ENCODE measurements at places on chromosomes 16 and 17.

- peak; percentile 32 for DNase-seq
These were observed 84.2 kb downstream of the WWOX start for GRCh38 chr16:78183437-78184237.

DNA sequence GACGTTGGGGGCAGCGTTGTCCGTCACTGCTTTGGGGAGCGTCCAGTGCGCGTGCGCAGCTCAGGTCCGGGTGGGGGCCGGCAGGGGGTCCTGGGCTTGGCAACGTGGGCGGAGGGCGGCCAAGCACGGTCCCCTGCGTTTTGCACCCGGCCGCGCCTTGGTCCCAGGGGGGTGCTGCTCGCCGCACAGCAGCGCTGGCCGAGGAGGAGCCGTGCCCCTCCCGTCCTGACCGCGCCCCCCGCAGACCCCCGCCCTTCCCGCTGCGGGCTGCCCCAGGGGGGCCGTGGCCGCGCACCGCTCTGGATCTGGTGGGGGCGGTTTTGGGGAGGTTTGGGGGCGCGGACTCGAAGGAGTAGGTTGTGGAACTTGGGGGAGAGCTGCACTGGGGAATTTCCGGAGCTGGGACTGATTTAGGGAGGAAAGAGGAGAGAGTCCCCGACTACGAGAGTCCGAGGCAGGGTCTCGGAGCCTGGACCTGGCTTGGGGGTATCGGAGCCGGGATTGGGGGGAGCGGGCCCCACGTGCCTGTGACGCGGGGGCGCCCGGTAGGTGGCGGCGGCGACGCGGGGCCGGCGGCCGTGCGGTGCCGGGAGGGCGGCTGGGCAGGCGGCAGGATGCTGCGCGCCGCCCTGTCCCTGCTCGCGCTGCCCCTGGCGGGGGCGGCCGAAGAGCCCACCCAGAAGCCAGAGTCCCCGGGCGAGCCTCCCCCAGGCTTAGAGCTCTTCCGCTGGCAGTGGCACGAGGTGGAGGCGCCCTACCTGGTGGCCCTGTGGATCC, at the start of gene SLC9A5:
Gene SLC9A5, plus strand, starts transcription at position 579 of the 777 bp plus-strand sequence. Its CDS starts 36 bp downstream, at position 615.
- DNase-seq: peak; percentile 86

GRCh38 chr17:15742051-15742795, 10.1 kb downstream of the TBC1D26 start:
- no peak for DNase-seq

- DNase-seq: peak; percentile 93
These were observed 797 bp downstream of the PRCD start for GRCh38 chr17:76540381-76541300.

DNA sequence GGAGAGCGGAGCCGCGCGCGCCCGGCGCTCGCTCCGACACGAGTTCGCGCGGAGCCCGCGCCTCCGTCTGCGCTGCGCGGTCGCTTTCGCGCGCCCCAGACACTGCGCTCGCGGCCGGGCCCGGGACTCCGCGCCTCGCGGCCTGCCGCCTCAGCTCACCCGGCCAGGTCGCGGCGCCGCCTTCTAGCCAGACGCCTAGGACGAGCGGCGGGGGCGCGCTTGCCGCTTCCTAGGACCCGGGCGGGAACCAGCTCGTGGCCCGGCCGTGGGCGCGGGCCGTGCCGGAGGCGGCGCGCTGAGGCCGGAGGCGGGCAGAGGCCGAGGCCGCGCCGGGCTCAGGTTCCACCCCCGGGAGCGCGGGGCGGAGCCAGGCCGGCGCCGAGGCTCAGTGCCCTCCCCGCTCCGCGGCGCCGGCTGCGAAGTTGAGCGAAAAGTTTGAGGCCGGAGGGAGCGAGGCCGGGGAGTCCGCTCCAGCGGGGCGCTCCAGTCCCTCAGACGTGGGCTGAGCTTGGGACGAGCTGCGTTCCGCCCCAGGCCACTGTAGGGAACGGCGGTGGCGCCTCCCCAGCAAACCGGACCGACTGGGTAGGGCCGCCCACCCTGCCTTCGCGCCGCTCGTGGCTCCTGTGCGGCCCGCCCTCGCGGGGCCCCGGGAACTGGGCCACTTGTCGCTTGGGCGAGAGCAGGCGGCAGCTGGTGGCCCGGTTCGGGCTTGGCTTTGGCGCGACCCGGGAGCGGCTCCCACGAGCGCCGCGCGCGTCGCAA, at the start of gene SPHK1:
Gene SPHK1, plus strand, starts transcription at position 388 of the 765 bp plus-strand sequence. CDS start 1,036 bp downstream, outside the sequence.
- DNase-seq: peak; percentile 91

DNA sequence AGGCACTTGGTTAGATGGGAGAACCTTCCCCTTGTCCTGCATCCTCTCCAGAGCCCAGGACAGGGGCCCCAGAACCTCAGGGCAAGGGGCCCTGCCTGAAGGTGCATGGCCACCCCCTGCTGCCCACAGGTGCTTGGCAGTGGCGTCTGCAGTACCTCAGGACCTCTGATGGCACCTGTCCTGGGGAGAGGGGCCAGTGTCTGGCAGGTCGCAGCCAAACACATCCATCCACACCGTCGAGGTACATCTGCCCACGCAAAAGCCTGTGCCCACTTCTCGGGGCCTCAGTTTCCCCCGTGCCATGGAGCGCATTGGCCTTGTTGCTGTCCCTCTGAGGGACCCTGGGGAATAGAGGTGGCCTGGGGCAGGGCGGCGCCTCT, 9.3 kb downstream of the MAP2K3 start:
- peak; percentile 24 for DNase-seq

DNA sequence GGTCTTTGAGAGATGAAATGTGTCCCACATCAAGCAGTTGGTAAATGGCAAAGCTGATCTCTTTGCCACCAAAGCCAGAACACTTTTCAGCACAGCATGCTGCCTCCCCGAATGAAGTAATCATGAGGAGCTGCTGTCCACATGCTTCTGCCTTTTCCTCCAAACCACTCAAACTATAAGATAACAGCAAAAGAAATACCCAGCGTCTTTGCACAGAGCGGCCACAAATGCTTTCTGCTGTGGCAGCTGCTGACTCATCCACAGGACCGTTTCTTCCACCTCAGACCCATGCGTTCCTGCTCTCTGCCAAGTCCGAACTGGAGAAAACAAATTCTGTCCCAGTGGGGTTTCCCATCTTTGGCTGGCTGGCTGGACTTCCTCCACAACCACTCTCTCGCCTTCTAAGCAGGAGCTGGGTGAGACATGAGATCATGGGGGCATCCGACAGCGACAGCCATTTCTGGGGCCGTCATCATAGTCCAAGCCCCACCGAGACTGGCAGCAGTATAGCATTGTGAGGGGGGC, 27.1 kb downstream of the TBC1D3B start:
- no peak for DNase-seq

GRCh38 chr17:28412099-28412498, 6.1 kb upstream of the SLC46A1 start:
- DNase-seq: no peak

GRCh38 chr16:81444448-81445121, at the start of gene CMIP:
Gene CMIP (plus strand): TSS chr16:81444808.
- peak; percentile 96 for DNase-seq

- DNase-seq: no peak
These were observed 11.0 kb upstream of the ZNHIT3 start for GRCh38 chr17:36475346-36475970.

GRCh38 chr17:57035971-57036481, 49.0 kb upstream of the AKAP1 start:
- DNase-seq: no peak

- no peak for DNase-seq
These were observed 81.8 kb downstream of the PRKCB start for GRCh38 chr16:23917621-23918020.

GRCh38 chr16:9212621-9213020, 121.2 kb downstream of the HAPSTR1 start:
- peak; percentile 57 for DNase-seq

- no peak for DNase-seq
These were observed 31.2 kb downstream of the PELP1 start for GRCh38 chr17:4672751-4673150.

- peak; percentile 30 for DNase-seq
These were observed 8.6 kb downstream of the DOK4 start for GRCh38 chr16:57477531-57478202.

DNA sequence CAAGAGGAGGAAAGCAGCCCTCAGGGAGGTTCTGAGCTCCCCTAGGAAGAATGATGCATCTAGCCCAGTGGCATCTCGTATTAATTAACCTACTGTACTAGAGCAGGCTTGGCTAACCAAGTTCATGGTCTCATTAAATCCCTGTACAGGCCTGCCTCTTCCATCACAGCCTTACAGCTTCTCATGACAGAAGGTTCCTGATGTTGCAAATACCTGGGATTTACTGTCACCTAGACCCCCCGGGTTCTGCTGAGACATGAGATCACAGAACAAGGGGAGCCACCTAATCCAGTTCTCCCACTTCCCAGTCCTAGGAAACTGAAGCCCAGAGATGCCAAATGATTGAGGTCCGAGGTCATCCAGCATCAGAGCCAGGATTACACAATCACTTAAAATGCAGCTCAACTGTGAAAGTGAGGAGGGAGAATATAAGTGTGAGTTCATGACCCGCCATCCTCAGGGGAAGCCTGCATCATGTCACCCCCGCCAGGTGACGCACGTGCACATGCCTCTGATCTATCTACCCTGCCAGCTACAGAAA, 23.9 kb downstream of the ACLY start:
- DNase-seq: peak; percentile 73

- no peak for DNase-seq
These were observed 421.9 kb downstream of the PMP22 start for GRCh38 chr17:14843086-14843795.

GRCh38 chr16:76705892-76706291, 428.7 kb downstream of the CNTNAP4 start:
- DNase-seq: no peak

DNA sequence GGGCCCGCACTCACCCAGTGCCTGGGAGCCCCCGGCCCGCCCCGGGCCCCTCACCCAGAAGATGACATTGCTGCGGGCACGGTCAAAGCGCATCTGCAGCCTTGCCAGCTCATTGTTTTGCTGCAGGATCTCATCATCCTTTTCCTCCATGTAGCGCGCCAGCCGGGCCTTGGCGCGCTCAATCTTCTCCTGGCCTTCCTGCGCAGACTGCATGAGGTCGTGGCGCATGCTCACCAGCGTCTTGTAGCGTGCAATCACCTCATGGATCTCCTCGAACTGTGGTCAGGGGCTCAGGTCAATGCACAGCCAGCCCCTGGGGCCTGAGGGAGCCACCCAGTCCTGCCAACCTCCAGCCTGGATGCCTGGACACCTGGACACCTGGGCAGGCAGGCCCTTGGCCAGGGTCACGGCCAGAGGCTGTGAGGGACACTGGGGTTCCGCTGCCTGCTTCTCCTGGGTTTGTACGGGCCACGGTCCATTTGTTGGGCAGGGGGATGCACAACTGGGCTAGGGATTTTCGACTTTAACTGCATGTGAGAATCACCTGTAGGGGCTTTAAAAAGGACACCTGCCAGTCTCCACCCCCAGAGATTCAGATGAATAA, 9.2 kb downstream of the CCDC42 start:
- DNase-seq: no peak

DNA sequence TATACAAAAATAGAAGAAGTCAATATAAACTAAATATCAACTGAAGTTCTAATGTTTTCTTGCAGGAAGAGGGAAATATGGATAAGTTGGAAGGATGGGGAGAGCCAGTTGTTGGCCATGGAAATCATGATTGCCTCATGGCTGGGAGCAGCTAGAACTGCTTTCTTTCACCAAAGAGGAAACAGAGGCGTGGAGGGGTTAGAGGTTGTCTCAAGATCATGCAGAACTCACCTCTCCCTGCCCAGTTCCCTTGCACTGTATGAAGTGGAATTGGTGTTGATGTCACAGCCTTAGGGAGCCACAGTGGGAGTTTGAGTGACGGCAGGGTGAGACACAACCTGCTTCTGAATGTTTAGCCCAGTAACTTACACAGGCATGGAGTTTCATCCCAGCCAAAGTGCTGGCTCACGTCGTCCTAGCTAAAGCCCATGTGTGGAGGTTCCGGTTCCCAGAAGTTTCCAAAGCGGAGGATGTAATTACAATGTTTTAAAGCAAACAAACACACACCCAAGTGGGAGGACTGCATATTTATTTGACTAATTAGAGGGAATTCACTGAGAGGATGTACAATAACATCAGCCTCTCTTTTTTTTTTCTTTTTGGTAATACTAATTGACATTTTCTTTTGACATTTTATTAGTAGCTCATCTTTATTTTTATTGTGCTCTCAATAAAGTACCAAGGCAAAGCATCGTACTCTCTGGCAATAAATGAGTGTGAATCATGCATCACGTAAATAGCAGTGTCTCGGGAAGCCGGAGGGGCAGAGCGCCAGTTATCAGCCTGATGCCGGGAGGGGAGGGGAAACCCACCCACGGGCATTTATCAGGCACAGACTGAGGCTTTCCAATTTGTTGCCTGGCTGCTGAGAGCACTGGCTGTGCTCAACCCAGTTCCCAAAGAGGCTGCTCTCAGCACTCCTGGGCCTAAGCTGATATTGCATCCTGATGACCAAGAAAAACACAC, 118.7 kb upstream of the CDH5 start:
- DNase-seq: no peak

DNA sequence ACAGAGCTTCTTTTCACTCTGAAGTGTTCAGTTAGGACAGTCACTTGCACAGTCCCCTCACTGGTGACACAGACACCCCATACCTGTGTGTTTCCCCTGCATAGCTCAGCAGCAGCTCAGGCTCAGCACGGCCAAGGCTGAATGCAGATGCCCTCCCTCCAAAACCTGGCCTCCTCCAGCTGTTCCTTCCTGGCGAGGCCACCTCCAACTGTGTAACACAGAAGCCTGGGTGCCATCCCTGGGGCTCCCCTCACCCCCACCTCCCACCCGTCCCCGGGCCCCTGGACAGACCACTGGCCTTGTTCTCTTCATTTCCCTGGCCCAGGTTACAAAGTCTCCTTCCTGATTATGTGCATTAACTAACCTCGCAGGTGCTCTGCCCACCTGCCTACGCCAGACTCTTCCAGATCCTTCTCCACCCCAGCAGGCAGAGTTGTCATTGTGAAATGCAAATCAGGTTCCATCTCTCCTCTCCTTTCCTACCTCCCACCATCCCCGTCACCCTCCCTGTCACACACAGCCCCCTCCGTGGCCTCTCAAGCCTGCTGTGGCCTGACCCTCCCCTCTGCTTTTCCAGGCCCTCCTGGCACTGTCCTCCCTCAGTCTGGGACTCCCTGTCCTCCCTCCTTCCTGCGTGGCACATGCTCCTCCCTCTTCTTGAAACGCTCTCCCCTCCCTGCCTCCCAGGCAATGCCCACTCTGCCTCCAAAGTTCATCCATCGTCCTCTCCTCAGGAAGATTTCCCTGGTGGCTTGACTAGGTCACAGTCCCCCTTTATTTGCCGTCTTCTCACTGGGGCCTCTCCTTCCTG, 26.4 kb downstream of the MLYCD start:
- peak; percentile 9 for DNase-seq

DNA sequence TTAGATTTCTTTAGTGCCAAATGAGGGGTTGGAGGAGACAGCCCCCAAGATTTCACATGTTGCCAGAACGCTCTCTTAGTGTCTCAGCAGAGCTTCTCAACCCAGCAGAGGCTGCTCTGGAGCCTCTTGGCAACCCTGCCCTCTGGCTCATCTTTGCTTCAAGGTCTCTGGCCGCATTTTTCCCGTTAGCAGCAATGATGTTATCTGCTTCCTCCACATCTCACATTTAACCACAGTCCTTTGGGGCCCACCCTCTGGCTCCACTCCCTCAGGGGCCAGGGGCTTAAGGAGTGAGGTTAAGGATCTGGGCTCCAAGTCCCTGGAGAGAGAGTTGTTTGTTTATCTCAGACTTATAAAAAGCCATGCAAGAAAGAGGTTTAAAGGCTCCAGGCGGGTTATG, 3.3 kb upstream of the XYLT1 start:
- no peak for DNase-seq

GRCh38 chr17:9991796-9992195, 86.7 kb upstream of the RCVRN start:
- no peak for DNase-seq

- DNase-seq: no peak
These were observed 279.5 kb upstream of the MYOCD start for GRCh38 chr17:12386225-12386624.
